ENCODE measurements at places on chromosomes 6 and 20.

DNA sequence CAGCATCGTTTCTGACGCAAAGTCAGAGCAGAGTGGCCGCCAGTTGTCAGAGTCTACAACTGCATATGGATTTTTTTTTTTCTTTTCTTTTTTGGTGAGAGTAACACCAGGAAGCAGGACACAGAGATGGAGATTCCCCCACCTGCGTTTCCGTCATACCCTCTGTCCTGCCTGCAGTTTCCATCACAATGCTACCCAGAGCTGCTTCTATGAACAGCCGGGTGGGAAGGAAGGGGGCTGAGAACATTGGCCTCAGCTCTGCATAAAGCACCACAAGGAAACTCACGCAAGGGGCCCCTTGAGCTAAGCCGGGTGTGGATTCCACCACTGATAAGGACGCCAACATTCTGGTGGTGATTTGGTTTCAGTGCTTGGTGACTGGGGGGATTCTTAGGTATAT, 183.5 kb upstream of the AFDN start:
- DNase-seq: no peak

GRCh38 chr6:116011520-116011919, 49.2 kb downstream of the FRK start:
- DNase-seq: no peak

DNA sequence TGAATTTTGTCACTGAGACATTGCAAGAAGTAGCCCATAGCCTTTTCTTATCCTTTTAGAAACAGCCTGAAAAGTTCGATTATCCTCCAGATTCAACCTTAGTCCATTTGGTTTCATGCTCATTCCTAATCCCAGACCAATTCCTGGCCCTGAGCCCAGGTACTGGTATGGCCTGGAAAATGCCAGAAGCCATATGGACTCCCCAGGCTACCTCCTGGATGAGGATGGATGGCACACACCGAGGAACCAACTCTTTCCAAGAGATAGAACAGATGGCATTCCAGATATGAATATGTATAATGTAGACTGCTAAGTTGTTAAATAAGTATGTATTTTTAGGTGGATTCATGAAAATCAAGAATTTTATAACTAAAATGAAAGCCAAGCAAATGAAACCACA, 51.6 kb upstream of the SNAP25 start:
- no peak for DNase-seq

DNA sequence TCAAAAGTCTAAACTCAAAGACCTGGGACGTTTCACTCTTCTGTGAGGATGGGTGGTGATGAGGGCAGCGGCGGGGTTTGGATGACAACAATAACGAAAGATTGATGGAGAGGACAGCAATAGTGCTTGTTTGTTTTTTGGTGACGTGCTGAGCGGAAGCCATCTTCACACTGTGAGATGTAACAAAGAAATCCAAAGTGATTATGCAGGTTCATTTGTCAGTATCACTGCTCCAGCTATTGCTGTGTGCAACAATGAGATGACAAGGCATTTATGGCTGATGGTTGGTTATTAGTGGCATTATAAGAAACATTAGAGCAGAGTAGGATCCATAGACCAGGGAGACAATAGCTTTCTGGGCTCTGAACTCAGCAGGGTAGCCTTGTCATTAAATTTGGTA, 306.7 kb downstream of the RNF144B start:
- no peak for DNase-seq

DNA sequence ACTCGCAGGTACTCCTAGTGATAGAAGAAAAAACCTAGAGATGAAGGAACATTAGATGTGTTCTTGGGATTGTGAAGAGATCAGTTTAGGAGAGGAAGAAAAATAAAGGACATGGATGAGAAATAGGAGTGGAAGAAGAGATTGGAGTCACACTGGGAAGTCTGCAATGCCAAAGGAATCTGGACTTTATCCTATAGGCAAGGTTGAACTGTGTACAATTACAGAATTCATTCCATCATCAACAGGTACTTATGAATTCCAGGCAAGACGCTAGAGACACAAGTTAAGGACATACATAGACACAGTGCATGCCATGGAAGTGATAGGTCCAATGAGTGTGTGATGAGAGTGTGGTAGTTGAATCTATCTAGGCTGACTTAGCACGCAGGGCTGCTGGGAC, 101.3 kb downstream of the EDN1 start:
- no peak for DNase-seq

GRCh38 chr6:11275598-11275997, 43.1 kb upstream of the NEDD9 start:
- DNase-seq: no peak

DNA sequence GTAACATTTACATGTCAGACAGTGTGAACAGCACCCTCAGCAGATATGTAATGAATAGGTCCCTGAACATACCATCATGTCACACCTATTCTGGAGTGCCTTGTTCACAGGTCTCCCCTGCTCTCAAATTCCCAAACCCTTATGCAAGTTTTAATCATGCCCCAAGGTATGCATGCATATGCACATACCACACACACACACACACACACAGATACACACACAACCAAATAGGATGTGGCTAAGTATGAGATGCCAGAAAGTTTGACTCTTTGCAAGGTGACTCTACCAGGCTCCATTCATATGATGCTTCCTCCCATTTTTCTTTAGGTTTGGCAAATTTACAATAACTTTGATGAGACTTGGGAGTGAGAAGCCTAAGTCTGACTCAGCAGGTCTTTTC, 243.8 kb upstream of the IRAK1BP1 start:
- no peak for DNase-seq

DNA sequence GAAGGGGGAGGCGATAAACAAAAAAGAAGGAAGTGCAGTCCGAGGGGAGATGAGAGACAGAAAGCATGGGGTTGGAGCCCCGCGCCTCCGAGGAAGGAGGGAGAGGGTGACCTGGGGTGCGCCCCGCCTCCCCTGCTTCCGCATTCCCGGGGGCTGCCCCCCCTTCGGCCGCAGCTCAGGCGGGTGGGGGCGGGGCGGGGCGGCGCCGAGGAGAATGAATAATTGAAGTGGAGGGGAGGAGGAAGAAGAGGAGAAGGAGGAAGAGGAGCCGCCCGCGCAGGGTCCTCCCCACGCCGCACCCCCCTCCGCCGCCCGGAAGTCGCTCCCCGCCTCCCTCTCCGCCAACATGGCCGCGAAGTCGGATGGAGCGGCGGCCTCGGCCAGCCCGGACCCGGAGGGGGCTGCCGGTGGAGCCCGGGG, at the start of gene XKR7:
TSS of gene XKR7 (plus strand) at position 322 of the 420 bp plus-strand sequence. CDS start at position 347, 25 bp downstream.
- peak; percentile 72 for DNase-seq

DNA sequence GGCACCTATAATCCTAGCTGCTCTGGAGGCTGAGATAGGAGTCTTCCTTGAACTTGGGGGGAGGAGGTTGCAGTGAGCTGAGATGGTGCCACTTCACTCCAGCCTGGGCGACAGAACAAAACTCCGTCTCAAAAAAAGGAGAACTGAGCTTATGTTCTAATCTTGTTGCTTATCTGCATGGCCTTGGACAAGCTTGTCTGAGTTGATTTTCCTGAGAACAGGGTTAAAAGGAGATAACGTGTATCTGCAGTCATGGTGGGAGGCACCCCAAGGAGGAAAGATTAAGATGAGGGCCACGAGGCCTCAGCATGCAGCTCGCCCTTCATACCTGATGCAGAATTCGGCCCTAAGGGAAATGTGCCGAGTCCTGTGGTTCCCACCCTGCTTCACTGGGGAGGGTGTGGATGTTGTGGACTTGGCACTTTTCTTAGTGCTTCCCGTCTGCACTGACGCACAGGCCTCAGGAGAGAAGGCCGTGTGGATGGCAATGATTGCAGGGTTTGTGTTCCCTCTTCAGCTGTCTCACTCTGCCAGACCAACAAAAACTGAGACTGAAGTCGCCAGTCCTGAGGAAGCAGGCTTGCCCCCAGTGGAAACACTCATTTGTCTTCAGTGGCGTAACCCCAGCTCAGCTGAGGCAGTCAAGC, 56.3 kb downstream of the EZR start:
- no peak for DNase-seq

- DNase-seq: no peak
Measured at GRCh38 chr6:113146878-113147277, 710.3 kb upstream of the MARCKS start.

GRCh38 chr20:17327185-17328148, 100.6 kb downstream of the PCSK2 start:
- no peak for DNase-seq

All from H9 (cell line).